ENCODE measurements at places on chromosomes 5 and 9. TPM values are rescaled to one million over a fixed set of nuclear protein-coding genes. Genes with fewer than 3 reads are reported as not detected.
A peak's percentile ranks its signal among the peaks of the same experiment; 100 is the strongest.

CAPSL gene
- not detected for total RNA-seq

GRCh38 chr9:7137040-7137439 lies 379.3 kb downstream of the KDM4C start:
- no peak overlapping the region for H3K27ac ChIP-seq
- no peak overlapping the region for H3K4me3 ChIP-seq
- no peaks in the 10 kb centered on the region for H3K27me3 ChIP-seq
- peaks cover 33% of the 10 kb centered on the region for H3K36me3 ChIP-seq
- H3K4me1 ChIP-seq, result no peaks in the 10 kb centered on the region

DNA sequence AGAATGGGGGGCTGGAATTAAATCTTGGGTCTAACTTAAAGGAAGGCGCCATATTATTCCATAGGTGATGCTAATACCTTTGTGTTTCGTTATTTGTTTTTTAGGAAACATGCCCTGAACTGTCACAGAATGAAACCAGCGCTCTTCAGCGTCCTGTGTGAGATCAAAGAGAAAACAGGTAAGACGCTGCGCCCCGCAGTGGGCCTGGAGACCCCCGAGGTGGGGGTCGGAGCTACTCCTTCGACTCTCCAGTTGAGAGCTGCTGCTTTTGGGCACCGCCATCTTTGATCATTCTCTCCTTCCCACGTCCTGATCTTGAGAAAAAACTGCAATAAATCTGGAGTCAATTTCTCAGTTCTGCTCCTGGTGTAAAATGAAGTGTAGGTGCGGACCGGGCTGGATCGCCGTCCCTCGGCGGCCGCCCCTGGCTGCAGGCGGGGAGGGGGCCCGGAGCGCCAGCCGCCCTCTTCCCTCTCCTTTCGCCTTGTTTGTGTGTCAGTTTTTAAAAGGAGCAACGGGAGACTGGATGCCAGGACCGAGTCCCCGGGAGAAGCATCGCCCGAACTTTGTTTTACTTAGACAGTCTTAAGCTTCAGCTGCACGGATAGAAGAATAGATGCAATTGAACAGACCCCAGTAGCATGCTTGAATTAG lies 1.4 kb downstream of the PBX3 start:
- H3K36me3 ChIP-seq, result no peaks in the 10 kb centered on the region
- H3K4me1 ChIP-seq, result peaks cover 3% of the 10 kb centered on the region
- no peak for ATAC-seq
- peak overlapping the region; percentile 85 for H3K4me3 ChIP-seq
- H3K27me3 ChIP-seq, result no peaks in the 10 kb centered on the region

- no peak overlapping the region for H3K27ac ChIP-seq
- peaks cover 14% of the 10 kb centered on the region for H3K4me1 ChIP-seq
- no peak overlapping the region for H3K4me3 ChIP-seq
- peak; percentile 31 for ATAC-seq
- no peaks in the 10 kb centered on the region for H3K27me3 ChIP-seq
- no peaks in the 10 kb centered on the region for H3K36me3 ChIP-seq
These were observed 102.3 kb downstream of the APBA1 start for GRCh38 chr9:69569738-69570451.

DNA sequence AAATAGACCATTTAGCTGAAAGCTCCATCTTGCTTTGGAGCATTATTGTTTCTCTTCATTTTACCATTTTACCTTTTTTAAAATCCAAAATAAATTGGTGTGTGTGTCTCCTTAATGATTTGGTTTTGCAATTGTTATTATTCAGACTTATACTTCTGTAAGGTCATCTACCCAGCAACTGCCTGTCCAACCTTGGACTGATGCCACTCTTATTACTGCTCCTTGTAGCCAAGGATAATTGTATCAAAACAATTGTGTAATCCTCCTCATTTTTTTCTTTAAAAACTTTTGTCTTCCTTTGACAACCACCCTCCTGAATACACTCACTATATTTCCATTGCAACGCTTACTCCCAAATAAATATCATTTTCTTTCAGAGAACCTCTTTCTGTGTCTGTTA lies 30.3 kb upstream of the HMGCR start:
- H3K36me3 ChIP-seq, result no peaks in the 10 kb centered on the region
- ATAC-seq, result no peak
- no peak overlapping the region for H3K4me3 ChIP-seq
- no peaks in the 10 kb centered on the region for H3K27me3 ChIP-seq
- H3K4me1 ChIP-seq, result no peaks in the 10 kb centered on the region

DNA sequence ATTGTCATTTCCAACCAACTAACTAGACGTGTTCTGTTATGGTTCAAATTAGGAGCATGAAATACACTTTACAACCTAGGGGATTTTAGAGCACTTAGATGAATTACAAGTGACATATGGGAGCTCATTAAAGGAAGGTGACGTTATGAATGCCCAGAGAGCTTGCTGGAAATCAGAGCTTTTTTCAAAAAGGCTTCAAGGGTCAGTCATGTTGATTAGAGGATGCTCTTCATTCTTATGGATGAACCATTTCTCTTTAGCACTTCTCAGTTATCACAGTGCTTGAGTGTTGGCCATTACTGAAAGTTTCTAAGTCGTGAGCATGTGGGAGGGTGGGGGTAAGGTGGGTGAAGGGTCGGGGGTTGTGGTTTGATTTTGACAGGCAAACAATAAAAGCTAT lies 1245.5 kb upstream of the DMAC1 start:
- H3K36me3 ChIP-seq, result no peaks in the 10 kb centered on the region
- H3K4me1 ChIP-seq, result no peaks in the 10 kb centered on the region
- H3K4me3 ChIP-seq, result no peak overlapping the region

- H3K4me3 ChIP-seq, result no peak overlapping the region
- peaks cover 12% of the 10 kb centered on the region for H3K36me3 ChIP-seq
These were observed 357.8 kb downstream of the KDM4C start for GRCh38 chr9:7115606-7116005.

Data from gastroesophageal sphincter (tissue), 4 donors.